Stimulated activated CD4-positive, alpha-beta T cell treated with anti-CD3 and anti-CD28 coated beads, Interleukin-4, amount 100 ng/mL, for 4 hours (primary cell): ENCODE measurements at places on chromosomes 16 and 17.

GRCh38 chr17:52666264-52666663 lies 507.8 kb upstream of the CA10 start:
- no peak for DNase-seq

DNA sequence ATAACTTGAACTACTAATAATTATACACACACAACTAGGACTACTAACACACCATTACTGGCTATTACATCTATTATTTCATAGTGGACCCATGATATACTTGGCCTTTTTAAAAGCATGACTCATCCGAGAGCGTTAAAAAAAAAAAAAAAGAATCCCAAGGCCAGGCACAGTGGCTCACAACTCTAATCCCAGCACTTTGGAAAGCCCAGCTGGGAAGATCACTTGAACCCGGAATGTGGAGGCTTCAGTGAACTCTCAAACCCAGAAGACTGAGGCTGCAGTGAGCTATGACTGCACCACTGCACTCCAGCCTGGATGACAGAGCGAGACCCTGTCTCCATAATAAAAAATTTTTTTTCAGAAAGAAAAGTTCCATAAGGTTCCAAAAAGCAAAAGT lies 3.1 kb downstream of the GLG1 start:
- no peak for DNase-seq

GRCh38 chr17:39652587-39653315 lies 12.4 kb upstream of the TCAP start:
- no peak for DNase-seq

DNA sequence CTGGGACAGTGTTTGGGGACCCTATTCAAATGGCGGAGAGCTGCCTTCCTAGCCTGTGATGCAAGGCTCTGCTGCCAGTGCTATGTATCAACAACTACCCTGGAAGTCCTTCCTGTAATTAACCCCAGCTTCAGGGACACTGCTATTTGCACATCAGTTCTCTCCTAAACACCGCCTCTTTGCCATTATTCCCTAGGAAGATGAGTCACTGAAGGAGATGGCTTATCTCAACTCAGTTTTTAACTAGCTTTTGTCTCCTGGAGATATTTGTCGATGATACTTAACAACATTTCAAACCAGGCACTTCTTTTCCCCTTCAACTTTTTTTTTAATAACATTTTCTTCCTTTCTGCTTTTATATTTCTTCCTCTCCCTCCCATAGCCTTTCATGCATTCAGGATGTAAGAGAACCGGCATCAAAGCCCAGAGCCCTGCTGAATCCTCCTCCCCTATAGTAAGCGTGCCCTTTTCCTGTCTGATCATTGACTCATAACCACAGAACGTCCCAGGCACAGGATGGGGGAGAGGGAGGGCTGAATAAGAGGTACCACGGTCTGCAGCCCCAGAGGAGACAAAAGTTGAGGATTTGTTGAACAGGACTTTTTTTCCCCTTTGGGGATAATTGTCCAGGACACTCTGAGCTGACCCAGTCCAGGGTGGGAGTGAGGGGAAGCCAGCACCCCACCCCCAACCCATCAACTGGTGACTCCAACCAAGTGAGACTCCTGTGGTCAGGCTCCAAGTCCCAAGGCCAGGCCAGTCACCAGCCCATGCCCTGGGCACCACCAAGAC lies 387.8 kb upstream of the SALL1 start:
- no peak for DNase-seq

DNA sequence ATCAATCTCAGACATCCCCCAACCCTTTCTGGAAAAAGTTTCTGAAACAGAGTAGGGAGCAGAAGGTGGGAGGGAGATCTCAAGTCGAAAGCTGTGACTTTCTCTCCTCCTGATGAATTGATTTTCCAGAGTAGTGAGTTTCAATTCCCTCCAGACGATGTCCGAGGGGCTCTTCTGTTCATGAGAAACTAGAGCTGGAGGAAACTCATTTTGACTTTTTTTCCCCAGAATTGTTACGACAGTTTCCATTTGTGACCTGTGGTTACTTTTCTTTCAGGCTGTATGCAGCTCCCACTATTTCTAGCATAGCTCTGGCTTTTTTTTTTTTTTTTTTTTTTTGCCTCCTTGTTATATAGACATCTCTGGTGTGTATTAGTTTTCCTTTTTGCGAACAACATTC lies 422.1 kb upstream of the SALL1 start:
- DNase-seq = no peak

- no peak for DNase-seq
These were observed 825 bp downstream of the HASPIN start for GRCh38 chr17:3724378-3725077.

DNA sequence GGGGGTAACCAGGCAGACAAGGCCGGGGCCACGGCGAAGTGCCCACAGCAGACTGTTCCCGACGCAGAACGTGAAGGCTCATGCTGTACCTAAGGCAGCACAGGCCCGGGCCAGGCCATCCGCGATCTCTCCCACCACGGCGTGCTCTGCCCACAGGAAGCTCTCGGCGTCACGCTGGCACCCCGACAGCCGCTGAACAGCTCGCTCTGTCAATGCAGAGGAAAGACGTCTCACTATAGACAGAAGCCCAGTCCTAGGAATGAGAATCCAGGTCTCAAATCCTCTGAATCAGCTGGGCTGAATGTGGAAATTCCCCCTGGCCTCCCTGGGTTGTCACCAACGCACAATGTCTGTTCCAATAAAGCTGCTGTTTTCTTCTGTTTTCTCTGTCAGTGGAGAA lies 21.4 kb downstream of the SERPINF1 start:
- no peak for DNase-seq

- no peak for DNase-seq
These were observed 59.4 kb upstream of the SIAH1 start for GRCh38 chr16:48444574-48444973.

GRCh38 chr16:7369204-7369603 lies 36.6 kb downstream of the RBFOX1 start:
- no peak for DNase-seq

GRCh38 chr17:51000835-51001638 lies 119.6 kb downstream of the SPAG9 start:
- DNase-seq = no peak

DNA sequence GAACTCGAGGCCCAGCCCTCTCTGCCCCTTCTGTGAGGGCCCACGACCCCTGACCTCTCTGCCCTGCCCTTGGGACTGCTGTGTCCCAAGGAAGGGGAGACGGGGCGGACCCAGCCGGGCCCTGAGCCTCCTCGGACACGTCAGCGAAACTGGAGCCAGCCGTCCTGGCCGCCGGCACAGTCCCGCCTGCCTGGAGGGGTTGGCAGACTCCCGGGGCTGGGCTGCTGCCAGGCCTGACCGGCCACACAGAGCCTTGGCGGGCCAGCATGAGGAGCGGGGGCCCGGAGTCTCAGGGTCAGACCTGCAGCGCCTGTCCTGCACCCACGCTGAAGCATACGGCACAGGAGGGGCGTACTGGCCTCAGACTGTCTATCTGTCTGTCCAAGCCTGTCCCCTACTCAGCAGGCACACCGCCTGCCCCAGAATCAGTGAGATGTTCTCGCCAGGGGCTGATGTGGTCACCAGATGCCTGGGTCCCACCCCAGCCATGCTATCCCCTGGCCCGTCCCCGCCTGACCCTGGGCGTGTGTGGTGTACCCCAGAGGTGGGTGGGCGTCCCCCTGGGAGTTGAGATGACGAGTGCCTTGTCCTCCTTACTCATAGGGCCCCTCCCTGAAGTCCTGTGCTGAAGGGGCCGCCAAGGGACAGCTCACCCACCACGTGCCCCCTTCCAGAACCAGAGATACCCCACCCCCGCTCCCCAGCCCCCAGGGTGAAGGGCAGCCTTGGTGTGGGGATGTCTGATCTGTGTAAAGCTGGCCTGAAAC lies 4.7 kb downstream of the VASN start:
- DNase-seq = no peak

- DNase-seq = no peak
These were observed 11.1 kb downstream of the LDHD start for GRCh38 chr16:75105306-75106061.

GRCh38 chr17:81682565-81683207 lies 911 bp downstream of the ARL16 start:
- DNase-seq = no peak

DNA sequence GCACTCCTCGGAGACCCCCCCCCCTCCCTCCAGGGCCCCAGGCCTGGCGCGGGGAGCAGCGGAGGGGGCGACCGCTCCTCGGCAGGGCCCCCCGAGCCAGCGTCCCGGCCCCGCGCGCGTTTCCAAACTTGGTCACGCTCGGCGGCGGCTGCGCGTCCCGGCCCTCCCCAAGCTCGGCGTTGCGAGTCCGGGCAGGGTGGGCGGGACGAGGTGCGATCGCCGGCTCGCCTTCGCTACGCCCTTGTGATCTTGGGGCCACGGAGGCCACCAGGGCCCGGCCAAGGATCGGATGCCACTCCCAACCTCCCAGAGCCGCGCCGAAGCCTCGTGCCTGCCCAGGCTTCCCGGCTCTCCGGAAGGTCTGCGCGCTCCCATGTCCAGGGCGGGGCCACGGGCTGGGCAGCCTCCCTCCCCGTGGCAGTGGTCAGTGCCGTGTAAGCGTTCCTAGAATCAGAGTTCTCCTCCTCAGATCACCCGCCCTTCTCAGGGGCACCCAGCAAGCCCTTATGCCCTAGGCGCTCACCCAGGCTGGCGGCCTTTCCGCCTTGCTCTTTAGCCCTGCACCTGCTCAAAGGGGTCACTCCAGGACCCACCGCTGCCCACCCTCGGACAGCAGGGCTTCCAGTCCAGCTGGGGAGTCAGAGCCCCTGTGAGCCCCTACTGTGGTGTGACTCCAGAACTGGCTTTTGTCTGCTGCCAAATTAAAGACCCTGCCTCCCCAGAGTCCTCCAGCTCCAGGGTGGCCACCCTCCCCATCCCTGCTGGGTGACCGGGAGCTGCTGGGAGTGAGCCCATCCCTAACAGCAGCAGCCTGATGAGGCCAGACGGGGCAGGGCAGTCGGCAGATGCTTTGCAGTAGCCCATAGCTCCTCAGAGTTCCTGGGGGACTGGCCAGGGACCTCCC lies 12.2 kb upstream of the MRPS23 start:
- no peak for DNase-seq

DNA sequence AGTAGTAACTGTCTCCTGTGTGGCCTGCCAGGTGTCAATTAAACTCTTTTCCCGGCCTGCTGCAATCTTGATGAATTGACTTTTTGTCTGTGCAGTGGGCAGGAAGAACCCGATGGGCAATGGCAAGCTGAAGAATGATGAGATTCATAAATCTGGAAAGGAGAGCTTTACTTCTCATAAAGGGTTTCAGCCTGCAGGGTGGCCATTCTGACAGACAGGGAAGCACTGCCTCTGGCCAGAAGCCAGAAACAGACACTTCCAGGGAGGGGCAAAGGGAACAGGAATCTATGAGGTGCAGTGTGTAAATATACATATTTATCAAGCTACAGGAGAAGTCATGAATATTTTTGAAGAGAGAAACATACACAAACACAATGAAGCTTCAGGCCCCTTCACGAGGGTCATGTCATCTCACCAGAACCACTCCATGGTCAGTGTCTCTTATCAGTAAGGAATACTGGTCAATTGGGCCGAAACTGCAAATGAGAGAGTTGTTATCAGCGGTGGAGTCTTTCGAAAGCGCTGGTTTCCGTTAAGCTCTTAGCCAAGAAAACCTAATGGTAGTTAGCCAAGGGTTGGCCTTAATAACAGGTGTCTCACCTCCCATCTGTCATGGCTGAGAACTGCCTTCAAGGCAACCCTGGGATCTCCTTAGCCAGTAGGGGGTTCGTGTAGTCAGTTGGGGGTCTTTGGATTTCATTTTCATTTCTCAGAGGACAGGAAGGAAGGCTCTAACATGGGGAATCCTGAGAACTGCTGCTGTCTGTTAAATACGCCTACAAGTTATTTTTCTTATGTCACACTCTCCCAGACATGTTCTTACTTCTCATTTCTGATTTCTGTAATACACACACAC lies 1.2 kb upstream of the NARF start:
- DNase-seq = no peak

- peak; percentile 5 for DNase-seq
These were observed 1.3 kb downstream of the AKAP1 start for GRCh38 chr17:57086069-57086930.

- peak; percentile 61 for DNase-seq
These were observed 7.5 kb downstream of the SLC16A3 start for GRCh38 chr17:82236142-82236971.

DNA sequence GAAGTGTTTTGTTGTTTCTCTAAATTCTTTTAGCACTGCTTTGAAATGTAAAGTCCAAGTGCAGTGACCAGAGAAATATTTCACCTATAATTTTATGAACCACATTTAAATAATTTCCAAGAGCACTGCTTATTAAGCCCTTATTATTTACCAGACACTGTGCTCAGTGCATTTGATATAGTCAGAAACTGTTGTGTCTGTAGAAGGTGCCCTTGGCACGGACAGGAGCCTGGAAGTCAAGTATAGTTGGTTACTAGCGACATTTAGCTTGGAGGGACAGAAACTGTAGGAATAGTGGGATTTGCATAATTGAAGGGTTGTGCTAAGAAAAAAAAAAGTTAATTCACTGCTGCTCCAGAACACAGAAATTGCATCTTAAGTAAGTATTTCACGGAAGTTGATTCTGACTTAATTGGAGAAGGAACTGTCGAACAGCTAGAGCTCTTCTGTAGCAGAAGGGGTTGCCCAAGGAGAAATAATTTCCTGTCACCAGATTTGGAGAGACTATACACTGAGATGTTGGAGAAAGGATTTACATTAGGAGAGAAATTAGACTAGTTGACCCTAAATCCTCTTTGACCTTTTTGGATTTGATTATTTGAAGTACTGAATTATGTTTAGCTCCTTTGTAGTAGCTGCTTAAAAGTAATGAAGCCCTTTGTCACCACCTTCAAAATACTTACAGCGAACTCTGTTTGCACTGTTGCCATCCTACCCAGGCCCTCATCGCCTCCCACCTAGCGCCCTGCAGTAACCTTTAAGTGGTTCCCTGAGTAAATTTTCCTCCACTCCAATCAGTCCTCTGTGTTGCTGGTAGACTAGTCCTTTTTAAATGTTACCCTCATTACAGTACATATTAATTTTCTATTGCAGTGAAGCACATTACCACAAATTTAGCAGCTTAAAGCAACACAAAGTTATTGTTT lies 25.6 kb downstream of the COX10 start:
- no peak for DNase-seq

- DNase-seq = no peak
These were observed 14.0 kb downstream of the NUPR1 start for GRCh38 chr16:28524681-28525171.

GRCh38 chr16:16960785-16961184 lies 510.0 kb downstream of the XYLT1 start:
- DNase-seq = no peak

DNA sequence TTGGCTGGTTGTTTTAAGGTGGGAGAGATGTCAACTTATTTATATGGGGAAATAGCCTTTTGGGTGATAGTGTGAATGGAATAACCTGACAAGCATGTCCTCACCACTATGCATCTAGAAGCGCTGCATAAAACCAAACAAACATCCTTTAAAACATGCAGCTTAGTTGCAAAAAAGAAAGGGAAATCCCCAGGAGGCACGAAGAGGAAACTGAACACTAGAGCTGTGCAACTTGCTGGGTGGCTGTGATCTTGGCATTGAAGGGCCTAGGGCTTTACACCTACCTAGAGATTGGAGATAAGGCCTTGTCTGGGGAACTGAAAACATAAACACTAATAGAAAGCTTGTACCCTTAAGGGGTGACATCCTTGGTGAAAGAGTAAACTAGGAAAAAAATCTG lies 7.3 kb downstream of the C16orf54 start:
- DNase-seq = peak; percentile 53
